ENCODE measurements at places on chromosomes 5 and 9. TPM values are rescaled to one million over a fixed set of nuclear protein-coding genes. Genes with fewer than 3 reads are reported as not detected.

The TMEM252 gene
- total RNA-seq: not detected

The GPSM1 gene
- 9.6 TPM for total RNA-seq

The NFX1 gene
- 31.2 TPM for total RNA-seq

The SH3RF2 gene
- total RNA-seq: 0.43 TPM

The STPG3 gene
- total RNA-seq: not detected

The MRNIP gene
- total RNA-seq: 19.7 TPM

The FLT4 gene
- 0.98 TPM for total RNA-seq
